ENCODE measurements at places on chromosomes 13 and 19. TPM values are rescaled to one million over a fixed set of nuclear protein-coding genes. Genes with fewer than 3 reads are reported as not detected.

Gene CLC
- total RNA-seq = not detected

Gene ACTL9
- total RNA-seq = not detected

Gene ZNF682
- total RNA-seq = 5.3 TPM

Gene SULT2B1
- total RNA-seq = 0.42 TPM

DNA sequence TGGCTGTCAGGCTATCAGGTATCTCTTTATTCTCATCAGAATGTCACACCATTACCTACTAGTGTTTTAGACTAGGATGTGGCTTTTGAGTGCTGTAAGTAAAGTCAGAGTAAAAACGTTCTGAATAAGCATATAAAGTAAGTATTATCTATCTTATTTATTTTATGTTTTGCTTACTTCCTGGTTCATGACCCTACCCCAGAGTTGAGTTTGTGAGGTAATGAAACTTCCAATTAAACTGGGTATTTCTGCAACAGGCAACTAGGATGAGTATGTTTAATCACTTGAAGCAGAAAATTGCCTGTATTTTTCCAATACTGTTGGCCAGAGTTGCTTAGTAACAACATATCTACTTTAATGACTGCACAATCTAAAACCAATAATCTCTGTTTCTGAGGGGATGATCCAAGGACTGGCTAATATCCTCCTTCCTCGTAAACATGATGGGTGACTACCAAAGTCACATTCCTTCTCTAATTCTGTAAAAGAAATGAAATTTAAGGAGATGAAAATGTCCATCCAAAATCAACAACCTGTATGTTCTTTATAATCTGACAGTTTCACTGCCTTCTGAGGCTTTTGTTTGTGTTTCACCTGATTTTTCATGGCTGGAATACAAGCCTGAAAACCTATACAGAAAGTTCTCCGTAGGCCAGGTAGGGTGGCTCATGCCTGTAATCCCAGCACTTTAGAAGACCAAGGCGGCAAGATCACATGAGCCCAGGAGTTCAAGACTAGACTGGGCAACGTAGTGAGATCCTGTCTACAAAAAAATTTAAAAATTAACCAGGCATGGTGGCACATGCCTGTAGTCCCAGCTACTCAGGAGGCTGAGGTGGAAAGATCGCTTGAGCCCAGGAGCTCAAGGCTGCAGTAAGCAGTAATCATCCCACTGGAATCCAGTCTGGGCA is 83.1 kb downstream of the ABCC4 start:
- DNase-seq = no peak

- no peak for DNase-seq
Observed at GRCh38 chr13:78631077-78631476, 27.7 kb upstream of the POU4F1 start.

DNA sequence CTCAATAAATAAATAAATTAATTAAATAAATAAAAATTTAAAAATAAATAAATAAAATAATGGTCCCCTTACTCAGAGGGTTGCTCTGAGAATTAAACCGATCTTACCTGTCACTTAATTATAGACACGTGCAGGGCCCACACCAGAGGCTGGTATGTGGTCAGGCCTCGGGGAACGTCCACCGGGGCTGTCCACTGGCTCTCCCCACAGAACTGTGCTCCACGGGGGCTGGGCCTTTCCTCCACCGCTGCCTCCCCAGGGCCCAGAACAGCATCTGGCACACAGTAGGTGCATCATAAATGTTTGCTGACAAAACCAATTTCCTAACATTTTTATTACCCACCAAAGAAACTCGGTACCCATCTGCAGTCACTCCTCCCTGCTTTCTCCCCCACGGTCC is 69.2 kb downstream of the CEBPG start:
- DNase-seq = no peak

GRCh38 chr19:4592445-4592844 is 33.0 kb upstream of the SEMA6B start:
- no peak for DNase-seq

DNA sequence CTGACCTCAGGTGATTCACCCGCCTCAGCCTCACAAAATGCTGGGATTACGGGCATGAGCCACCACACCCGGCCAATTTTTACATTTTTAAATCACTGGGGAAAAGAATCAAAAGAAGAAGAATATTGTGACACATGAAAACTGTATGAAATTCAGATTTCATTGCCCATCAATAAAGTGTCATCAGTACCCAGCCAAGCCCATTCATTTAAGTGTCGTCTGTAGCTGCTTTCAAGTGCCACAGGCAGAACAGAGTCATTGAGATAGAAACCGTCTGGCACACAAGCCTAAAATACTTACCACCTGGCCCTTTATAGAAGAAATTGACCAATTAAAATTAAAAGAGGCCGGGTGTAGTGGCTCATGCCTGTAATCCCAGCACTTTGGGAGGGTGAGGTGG is 15.3 kb downstream of the COLGALT1 start:
- no peak for DNase-seq

DNA sequence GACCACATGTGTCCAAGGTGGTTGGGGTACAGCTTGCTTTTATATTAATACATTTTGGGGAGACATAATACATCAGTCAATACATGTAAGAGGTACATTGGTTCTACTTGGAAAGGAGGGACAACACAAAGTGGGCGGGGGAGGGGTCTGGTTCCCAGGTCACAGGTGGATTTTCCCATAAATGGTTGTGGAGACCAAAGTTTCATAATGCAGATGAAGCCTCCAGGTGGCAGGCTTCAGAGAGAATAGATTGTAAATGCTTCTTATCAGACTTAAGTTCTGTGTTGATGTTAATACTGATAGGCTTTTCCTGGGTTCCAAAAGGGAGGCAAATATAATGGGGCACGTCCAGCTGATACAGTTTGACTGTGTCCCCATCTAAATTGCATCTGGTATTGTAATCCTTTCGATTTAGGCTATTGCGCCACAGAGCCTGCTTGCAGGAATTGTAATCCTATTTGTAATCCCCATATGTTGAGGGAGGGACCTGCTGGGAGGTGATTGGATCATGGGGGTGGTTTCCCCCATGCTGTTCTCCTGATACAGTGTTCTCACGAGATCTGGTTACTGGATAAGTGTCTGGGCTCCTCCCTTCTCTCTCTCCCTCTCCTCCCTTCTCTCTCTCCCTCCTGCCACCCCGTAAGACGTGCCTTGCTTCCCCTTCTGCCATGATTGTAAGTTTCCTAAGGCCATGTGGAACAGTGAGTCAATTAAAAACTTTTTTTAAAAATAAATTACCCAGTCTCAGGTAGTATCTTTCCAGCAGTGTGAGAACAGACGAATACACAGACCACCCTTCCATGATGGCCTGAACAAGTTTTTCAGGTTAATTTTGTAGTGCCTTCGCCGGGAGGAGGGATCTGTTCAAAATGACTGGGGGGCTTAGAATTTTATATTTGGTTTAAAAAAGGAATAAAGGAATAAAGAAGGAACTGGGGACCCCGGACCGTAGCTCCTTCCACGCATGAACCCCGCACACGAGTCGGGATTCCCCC is 44.9 kb downstream of the ZNF823 start:
- no peak for DNase-seq

DNA sequence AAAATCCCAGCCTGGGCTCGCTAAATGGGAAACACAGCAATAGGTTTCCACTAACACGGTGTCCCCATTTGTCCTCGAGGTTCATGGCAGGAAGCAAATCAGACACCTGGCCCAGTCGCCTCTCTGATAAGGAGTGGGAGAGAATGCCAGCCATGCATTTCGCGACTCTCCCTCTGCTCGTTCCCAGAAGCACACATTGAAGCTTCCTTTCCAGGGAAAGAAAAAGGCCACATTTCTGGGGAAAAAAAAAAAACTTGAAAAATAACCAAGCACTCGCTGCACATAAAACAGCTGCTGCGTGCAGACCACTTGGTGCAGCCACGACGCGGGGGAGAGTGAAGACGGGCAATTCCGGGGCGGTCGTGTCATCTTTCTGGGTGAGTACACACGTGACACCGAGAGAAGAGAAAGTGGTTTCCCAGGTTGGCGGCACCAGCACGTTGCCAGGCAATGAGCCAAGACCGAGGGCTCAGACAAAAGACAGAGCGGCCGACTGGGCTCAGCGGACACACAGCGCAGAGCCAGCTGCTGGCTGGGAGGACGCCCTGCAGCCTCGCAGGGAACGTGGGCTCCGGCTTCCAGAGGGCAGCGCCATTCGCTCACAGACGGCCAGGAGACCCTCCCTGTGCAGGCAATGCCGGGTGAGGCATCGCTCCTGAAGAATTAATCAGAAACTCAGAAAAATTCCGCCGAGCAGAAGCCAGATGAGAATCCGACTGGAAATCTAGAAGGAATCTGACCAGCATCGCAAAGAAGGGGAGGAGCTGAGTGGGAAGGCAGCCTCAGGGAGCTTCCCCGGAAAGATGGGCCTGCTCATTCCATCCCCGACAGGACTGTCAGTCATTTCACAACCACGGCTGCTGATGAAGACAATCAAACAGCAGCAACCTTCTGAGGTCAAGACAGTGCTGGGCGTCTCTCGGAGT is 83.2 kb upstream of the IRS2 start:
- peak; percentile 80 for DNase-seq

DNA sequence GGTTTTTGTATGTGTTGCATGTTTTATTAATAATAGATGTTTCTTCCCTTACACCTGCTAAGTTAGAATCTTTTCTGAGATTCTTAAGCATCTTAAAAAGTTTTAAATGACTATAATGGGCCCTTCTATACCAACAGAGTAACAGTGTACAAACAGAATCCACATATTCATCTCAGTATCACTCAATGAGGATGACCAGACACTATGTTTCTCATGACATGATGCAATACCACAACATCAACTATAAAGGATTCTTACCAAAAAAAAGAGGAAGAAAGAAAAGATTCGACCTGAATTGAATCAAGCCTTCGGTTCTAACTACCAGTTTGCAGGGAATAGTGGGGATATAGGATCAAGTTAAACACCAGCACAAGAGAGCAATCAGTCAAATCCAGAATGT is 56.5 kb downstream of the INTS6 start:
- no peak for DNase-seq

GRCh38 chr19:34787059-34787824 is 14.2 kb upstream of the ZNF599 start:
- DNase-seq = no peak

DNA sequence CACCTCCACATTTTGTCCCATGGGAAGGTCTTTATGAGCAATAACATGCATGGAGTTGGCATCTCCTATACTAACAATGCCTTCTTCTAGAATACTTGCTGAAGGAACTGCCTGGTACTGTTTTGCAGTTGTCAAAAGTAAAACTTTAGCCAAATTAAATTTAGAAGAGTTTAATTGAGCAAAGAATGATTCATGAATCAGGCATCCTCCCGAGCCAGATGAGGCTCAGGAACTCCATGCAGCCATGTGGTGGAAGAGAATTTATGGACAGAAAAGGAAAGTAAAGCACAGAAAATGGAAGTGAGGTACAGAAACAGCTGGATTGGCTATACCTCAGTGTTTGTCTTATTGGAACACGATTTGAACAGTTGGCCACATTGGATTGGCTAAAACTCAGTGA is 1081.9 kb downstream of the SLITRK1 start:
- DNase-seq = no peak

- DNase-seq = no peak
Observed at GRCh38 chr13:48485432-48485831, 47.4 kb downstream of the RCBTB2 start.

- peak; percentile 20 for DNase-seq
Observed at GRCh38 chr19:15324791-15325519, 7.4 kb downstream of the BRD4 start.

- DNase-seq = peak; percentile 46
Observed at GRCh38 chr19:3801412-3802096, 15.4 kb upstream of the MATK start.

Gene CEACAM20
- total RNA-seq = not detected

- no peak for DNase-seq
Observed at GRCh38 chr19:23101241-23101640, 15.6 kb upstream of the ZNF730 start.

GRCh38 chr13:82963226-82964099 is 918.8 kb downstream of the SLITRK1 start:
- no peak for DNase-seq

Gene TUBA3C
- total RNA-seq = not detected

DNA sequence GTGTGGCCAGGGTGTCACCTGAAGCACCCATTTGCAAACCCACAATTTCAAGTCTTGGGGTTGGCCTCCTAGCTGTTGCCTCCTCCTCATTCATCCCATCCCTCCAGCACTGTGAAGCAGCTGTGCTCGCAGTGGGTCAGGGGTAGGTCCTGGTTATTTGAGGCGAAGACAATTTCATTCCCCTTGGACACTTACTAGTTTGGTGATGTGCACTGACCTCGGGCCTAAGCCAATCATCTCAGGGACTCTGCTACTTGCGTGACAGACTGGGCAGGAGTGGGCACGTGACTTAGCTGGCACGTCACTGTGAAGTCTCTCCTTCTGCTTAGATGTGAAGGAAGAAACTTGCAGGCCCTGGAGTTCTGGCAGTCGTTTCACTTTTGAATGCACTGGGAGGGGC is 3.5 kb upstream of the ATP11A start:
- no peak for DNase-seq

DNA sequence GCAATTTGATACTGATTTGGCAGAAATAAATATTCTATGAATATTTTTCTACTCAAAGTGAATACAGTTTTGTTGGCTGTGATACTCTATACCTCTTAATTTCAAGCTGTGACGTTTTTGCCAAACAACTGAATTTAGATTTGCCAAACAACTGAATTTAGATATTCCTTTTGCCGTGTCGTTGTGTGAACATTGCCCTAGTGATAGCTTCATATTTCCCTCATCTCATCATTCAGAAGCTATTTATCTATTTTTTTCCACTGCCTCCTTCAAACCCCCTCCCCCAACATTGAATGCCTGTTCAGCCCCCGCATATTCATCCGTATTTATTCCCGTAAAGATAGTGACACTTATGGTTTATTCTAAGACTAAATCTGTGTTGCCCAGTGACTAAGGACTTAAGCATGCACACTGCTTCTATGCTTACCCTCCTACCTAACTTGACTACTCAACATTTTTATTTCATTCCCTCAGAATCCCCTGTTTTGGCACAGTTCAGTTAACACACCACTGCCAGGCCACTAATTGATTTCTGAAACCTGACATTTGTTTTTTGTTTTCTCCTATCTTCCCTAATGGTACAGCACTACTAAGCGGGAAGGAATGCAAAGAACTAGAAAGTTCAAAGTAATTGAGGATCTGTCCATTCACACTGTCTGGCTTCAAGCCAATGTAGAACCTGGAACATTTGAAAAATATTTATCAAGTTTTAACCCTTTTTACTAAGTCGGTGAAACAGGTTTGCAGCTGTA is 2.8 kb upstream of the KLF5 start:
- DNase-seq = no peak

- no peak for DNase-seq
Observed at GRCh38 chr13:110045919-110046318, 259.5 kb upstream of the IRS2 start.
